ENCODE measurements at places on chromosomes 11 and 22.
A peak's percentile ranks its signal among the peaks of the same experiment; 100 is the strongest.

- DNase-seq = no peak
Measured at GRCh38 chr11:4054643-4055042, 40.0 kb upstream of the RRM1 start.

- DNase-seq = no peak
Measured at GRCh38 chr11:72452495-72452894, 18.2 kb upstream of the CLPB start.

- peak; percentile 89 for DNase-seq
Measured at GRCh38 chr22:21938071-21938822, 14.4 kb downstream of the PPM1F start.

GRCh38 chr11:125871391-125872137 is 15.9 kb upstream of the HYLS1 start:
- no peak for DNase-seq

DNA sequence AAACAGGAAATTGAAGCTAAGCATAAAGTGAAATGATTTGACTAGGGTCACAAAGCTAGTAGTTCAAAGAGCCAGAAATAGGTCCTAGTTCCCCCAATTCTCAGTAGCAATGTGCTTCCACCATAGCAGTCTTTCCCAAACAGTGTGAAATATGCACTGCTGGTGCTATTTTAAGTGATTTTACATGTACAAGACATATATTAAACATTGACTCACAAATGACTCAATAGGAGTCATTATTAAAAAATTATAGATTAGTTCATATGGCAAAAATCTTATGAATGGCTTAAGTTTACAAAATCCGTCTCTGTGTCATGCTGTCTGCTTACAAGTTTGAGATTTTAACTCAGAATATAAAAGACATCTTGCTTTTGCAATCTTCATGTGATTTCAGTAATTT is 21.4 kb downstream of the KIF18A start:
- DNase-seq = no peak

- peak; percentile 36 for DNase-seq
Measured at GRCh38 chr22:28937206-28938025, 54.0 kb downstream of the ZNRF3 start.

DNA sequence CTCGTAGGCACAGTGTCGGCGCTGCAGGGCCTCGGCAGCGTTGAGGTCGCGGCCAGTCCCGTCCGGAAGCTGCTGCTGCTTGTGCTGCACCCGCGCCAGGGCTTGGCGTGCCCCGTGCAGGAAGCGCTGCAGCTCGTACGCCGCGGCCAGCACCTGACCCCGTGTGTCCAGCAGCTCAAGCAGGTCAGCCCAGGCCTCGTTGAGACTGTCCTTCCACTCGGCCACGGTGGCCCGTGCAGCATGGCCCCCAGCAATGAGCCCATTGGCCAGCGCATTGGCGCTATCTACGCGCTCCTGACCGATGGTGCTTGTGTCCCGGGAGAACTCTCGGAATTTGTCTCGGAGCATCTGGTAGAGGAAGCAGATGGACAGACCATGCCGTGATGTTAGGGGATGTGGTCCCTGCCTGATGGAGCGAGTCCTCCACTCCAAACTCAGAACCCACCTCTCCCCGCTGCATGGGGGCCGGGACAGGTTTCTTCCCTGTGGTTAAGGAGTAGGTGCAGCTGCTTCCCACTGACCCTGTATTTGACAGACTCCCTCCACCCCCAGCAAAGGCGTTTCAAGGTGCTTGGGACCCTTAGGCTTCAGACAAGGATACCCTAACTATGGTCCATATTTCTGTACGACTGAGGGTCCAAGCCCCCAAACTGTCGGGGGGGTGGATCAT is 13.8 kb upstream of the RBM4B start:
- no peak for DNase-seq

GRCh38 chr22:50199251-50199721 is 1.5 kb upstream of the SELENOO start:
- no peak for DNase-seq

- no peak for DNase-seq
Measured at GRCh38 chr22:19517919-19518611, 6.1 kb downstream of the CLDN5 start.

DNA sequence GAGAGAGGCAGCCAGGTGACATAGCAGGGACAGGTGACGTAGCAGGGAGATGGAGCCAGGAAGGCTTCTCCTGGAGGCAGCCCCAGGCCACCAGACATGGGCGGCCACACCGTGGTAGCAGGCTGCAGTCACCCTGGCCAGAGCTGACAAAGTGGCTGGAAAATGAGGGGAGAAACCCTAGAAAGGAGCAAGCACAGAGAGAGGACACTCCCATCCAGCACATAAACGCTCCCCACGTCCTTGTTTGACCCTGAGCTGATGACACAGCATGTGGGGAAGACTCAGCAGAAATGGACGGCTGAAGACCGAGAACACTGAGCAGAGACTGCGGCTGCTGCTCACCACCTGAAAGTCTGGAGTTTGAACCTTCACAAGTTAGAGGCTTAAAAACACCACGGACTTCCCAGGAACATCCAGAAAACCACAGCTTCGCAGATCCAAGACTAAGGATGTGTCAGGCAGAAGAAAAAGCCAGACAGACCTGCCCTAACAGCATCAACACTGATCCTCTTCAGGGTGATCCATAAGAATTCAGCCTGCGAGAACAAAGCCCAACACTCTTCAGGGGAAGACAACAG is 28.7 kb downstream of the DRD4 start:
- DNase-seq = peak; percentile 79
